RCC 7860 (cell line): ENCODE measurements at places on chromosomes 16 and 17.

GRCh38 chr17:9729735-9730420, 61.5 kb downstream of the DHRS7C start:
- DNase-seq: peak; percentile 20

DNA sequence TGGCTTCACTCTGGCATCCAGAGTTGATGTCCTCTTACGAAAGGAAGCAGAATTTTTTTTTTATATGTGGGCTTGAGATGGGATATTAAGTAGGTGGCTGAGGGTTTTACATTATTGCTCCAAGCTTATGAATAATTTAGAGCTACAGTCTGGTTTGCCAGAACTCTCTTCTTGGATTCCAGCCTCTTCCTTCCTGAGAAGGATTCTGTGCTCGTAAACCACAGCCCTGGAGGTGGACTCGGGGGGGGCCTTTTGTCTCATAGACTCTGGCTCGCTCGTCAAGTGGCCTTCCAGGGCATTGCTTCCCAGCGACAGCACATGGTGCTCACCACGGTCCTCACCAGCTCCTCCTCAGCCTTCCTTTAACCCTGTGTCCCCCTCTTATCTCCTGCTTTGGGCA, 43.2 kb downstream of the TMEM11 start:
- DNase-seq: no peak

DNA sequence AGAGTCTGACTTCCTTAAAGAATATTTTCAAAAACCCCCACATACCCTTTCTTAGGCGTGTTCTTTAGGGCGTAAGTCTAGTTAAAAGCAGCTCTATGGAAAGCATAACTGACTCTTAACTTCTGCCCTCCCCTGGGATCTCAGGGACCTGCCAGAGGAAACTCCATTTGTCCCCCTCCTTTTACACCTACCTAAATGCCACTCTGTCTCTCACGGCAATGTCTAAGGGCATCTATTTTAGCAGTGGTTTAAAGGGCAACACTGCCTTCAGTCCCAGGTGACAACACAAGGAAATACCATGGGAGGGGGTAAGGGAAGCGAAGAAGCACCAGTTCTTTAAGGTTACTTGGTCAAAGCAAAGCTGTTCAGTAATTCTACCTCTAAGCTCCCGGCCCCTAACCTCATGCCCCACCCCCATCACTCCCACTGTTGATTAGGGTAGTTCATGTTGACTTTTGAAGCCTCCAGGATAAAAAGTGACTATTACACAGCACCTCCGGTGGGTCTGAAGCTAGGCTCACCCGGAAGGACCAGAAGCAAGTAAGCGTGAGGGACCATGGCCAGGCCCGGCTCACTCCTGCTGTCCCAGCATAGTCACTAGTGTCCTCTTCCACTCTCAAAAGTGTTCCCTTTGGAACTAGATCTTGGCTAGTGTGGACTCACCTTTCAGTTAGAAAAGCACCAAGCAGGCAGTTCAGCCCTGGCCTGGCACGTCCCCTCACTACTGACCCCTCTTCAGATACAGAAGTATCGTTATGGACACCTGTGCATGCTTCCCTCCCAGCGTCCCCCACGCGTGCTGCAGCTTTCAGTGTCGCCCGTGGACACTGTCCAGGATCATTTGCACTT, 47.1 kb downstream of the CYTH1 start:
- no peak for DNase-seq

- DNase-seq: peak; percentile 35
Observed at GRCh38 chr17:19513897-19514488, 19.7 kb upstream of the SLC47A1 start.

- peak; percentile 39 for DNase-seq
Observed at GRCh38 chr16:54957403-54958166, 26.9 kb downstream of the IRX5 start.

DNA sequence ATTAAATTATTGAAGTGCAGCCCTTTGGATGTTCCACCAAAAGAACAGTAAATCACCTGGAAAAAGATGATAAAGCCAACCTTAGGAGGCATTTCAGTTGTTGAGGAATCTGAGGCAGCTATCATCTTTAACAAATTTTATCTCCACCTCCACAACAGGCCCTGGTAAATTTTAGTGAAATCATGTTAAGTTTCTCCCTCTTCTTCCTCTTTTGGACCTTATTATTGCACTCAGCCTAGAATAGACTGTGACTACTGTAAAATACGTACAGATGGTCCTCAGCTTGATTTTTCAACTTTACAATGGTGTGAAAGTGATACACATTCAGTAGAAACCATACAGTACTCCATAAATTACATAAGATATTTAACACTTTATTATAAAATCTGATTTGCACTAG, 90.3 kb downstream of the USP32 start:
- no peak for DNase-seq

DNA sequence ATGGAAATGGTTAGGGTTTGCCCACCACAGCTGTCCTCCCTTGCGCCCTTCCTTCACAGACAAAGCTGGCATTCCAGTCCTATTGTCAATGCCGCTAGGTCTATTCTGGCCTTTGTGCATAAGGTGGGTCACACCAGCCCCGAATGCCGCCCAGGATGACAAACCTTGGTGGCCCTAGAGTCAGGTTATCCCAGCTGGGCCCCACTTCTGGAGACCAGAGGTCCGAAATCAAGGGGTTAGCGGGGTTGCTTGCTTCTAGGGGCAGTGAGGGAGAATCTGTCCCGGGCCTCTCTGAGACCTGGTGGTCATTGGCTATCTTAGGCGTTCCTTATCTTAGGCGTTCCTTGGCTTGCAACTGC, 472.1 kb downstream of the SOX9 start:
- DNase-seq: no peak

DNA sequence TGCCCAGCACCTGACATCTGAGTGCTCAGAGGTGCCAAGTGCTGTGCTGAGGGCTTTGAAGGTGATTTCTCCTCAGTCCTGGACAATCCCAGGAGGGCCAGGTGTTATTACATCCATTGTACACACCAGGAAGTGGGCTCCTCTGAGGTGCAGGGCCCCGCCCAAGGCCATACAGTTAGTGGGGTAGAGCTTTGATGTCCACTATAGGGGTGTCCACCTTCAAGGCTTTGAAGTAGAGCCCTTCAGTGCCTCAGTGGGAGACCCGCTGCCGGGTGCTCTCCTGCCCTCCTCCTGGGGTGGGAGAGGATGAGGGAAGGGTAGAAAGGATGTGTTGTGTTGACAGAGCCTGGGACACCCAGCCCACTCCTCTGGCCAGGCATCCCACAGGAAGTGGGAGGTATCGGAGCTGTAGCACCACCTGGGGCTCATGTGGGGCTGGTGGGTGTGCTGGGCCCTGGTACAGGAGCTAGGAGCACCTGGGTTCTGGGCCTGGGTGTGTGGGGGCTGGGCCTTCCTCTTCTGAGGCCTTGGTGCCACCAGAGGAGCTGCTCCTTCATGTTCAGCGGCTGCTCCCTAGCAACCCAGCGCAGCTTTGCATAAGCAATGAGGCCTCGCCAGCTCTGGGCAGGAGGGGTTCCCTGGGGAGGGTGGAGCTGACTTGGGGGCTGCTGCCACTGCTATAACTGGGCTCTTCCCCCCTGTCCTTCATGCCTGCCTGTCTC, 7.4 kb downstream of the LASP1 start:
- DNase-seq: no peak

- DNase-seq: no peak
Observed at GRCh38 chr17:29569245-29569950, 897 bp downstream of the TP53I13 start.

GRCh38 chr16:17470182-17470907, 415 bp downstream of the XYLT1 start:
- no peak for DNase-seq

- no peak for DNase-seq
Observed at GRCh38 chr17:62696256-62696655, 68.8 kb downstream of the MRC2 start.

DNA sequence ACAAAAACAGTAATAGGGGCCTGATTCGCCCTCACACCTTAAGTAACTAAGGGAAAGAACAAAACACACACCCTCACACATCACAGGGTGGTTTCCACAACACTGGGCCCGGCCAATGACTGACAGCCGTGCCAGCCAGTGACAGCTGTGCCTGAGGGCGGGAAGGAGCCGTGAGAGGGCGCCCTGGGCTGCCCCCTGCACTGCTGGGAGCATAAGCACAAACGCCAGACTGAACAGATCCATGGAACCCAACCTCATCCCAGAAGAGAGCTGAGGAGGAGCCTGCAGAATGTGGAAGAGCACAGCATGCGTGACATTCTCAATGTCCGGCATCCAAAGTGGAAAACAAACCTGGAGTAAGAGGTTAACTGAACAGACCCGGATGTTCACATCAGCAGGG, 16.0 kb downstream of the CSNK1D start:
- DNase-seq: no peak

GRCh38 chr17:14019186-14019956, 49.9 kb upstream of the COX10 start:
- no peak for DNase-seq

- no peak for DNase-seq
Observed at GRCh38 chr17:50152736-50153135, 2.3 kb upstream of the PPP1R9B start.

- DNase-seq: no peak
Observed at GRCh38 chr17:47897561-47897960, 1.5 kb downstream of the SP2 start.

DNA sequence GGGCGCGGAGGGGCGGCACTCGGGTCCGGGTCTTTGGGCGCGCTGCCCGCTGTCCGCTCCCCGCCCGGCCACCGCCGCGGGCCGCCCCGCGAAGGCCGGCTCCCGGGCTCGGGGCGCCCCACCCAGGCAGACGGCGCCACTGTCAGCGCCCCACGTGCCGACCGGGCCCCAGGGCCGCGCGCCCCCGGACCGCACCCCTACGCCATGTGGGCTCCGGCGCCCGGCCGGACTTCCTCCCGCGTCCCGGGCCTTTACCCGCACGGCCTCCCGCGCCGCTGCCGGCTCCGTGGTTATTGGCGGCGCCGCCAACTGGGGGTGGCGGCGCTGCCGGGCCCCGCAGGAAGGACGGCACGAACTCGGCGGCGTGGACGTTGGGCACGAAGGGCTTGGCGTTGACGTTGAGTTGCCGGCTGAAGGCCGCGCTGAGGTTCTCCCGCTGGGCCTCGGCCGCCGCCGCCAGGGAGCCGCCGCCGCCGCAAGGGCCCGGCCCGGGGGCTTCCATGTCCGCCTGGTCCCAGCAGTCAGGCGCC, 577 bp downstream of the GSPT1 start:
- DNase-seq: no peak

GRCh38 chr17:65609286-65609685, 47.8 kb upstream of the AXIN2 start:
- DNase-seq: no peak

GRCh38 chr16:57559072-57559790, 16.8 kb downstream of the ADGRG5 start:
- no peak for DNase-seq

- DNase-seq: no peak
Observed at GRCh38 chr17:41018541-41018940, 8.5 kb downstream of the KRTAP1-5 start.

- DNase-seq: no peak
Observed at GRCh38 chr17:79041041-79041570, 17.1 kb downstream of the C1QTNF1 start.

- DNase-seq: no peak
Observed at GRCh38 chr16:19753815-19754643, 36.0 kb downstream of the IQCK start.

DNA sequence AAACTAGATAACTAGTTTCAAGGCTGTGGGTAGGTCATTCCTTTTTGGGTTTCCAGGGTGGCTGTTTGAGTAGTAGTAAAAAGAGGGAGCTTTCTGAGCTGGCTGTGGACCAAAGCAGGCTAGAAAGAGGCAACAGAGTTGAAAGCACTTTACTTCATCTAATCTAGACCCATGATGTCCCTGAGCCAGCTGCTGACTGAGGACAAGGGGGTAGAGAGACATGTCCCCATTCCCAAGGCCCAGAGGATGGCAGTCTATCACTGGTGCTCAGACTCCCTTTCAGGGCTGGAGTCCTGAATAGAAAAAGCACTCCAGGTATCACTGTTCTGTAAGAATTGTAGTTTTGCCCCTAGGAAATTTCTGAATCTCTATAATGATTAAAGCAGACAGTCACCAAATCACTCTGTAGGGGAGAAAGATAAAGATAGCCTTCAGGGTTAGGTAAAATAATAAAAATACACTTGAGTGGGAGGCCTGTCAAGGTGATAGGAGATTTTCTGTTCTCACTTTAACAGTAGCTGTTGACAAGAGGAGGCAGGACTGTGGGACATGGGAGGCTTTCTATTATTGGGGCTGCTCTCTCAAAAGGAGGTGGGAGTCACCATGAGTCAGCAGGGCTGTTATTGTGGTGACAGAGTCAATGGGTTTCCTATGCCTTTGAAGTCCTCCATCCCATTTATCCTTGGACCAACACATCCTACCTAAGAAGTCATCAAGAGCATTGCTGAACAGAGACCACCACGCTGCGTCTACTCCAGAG, 190.2 kb upstream of the MPHOSPH6 start:
- DNase-seq: no peak
